ENCODE measurements at places on chromosomes 2 and 18.

GRCh38 chr2:120937686-120938044 is 202.0 kb downstream of the GLI2 start:
- DNase-seq, result no peak

- DNase-seq, result no peak
Measured at GRCh38 chr2:42068571-42069178, 20.9 kb downstream of the PKDCC start.

DNA sequence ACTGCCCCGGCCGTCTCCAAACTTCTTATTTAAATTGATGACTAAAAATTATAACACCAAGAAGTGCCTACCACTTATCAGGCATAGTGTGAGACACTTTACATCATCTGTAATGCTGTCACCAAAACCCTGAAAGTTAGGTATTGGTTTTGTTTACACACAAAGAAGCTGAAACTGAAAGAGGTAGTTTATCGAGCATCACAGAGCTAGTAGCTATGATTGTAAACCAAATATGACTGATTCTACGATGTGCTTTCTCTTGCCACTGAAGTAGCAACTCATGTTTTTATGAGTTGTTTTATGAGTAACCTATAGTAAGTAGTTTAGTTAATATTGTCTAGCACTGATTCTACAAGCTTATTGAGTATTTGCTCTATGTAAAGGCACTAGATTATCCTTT is 31.5 kb downstream of the DYNC1I2 start:
- DNase-seq, result no peak

DNA sequence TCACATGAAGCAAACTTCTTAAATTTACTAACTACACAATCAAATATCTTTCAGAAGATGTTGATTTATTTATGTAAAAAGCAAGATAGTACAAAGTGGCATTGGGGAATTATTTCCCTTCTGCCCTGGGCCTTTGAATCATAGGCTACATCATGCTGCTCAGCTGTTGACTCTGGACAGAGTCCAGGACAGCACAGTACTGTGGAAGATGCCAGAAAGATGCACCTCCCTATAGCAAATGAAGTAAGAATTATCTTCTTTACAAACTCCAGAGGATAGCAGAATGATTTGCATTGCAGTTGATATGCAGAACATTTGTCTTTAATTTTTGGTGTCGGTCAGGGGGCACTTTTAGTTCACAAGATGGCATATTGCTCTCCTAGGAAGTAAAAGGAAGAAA is 1354.5 kb upstream of the ZEB2 start:
- no peak for DNase-seq

DNA sequence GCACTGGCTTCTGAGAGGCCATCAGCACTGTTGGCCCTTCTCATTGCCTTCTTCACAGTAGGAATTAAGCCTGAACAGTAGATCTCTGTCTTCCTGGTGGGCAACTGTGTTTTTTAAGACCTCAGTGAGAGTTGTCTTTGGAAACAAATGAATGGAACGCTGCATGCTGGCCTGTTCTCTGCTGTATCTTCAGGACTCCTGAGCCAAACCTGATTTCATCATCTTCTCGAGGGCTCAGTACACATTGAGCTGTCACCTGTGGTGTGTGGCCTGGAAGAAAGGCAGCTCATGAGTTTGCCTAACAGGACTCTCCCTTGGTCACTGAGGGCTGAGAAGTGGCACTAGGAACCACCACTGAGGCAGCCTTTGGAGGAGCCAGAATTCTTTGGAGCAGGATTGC is 39.7 kb downstream of the SH3RF3 start:
- no peak for DNase-seq

Measured in stimulated activated CD4-positive, alpha-beta T cell treated with anti-CD3 and anti-CD28 coated beads, Interleukin-15, amount 100 ng/mL, for 1 hour (primary cell).